ENCODE measurements at places on chromosomes 2 and 18.

DNA sequence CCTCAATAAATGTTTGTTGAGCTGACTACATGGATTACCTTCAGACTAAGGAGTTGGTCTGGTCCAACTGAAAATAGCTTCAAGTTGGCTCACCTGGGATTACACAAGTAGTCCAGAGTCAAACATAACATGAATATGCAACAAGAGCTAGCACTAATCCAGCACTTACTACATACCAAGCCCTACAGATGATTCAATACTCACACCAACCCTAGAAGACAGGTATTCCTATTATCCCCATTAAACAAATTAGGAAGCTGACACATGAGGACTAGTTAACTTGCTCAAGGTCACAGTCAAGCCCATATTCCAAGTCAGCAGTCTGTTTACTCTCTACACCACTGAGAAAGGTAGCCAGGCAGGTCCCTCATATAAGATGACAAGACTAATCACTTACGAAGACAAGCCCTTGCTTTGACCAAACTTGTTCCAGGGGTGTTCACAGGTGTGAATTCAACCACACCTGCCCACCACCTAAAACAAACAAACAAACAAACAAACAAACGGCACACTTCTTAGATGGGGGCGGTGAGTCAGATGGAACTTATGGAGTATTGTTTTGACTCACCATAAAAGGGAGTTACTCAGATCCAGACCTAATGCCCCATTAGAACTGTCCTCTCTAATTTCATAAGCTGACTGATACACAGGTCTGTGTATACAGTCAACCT lies 29.1 kb downstream of the TMEM131 start:
- no peak for DNase-seq

DNA sequence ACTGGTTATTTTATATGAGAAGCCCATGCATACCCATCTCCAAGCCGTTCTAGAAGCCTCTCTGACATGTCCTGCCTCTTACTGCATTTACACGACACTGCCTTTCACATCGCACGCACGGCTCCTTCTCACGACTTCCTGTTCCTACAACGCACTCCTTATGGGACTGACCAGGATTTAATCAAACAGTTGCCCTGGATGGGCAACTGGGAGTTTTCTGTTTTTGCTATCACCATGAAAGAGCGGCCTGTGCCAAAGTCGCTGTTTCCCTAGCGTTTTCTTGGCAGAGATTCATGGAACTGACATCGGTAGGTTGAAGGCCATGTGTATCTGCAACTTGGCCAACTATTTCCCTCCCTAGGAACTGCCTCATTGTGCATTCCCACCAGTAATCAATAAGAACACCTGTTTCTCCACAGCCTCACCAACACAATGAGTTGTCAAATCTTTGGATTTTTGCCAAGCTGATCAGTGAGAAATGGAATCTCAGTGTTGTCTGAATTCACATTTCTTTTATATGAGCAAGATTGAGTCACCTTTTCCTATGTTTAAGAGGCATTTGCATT lies 97.2 kb upstream of the OTOS start:
- no peak for DNase-seq

GRCh38 chr2:177242121-177242987 lies 22.2 kb downstream of the NFE2L2 start:
- no peak for DNase-seq

GRCh38 chr2:170502361-170503130 lies 212.6 kb upstream of the SP5 start:
- no peak for DNase-seq

- DNase-seq = no peak
Measured at GRCh38 chr2:129074298-129074920, 755.7 kb upstream of the HS6ST1 start.

DNA sequence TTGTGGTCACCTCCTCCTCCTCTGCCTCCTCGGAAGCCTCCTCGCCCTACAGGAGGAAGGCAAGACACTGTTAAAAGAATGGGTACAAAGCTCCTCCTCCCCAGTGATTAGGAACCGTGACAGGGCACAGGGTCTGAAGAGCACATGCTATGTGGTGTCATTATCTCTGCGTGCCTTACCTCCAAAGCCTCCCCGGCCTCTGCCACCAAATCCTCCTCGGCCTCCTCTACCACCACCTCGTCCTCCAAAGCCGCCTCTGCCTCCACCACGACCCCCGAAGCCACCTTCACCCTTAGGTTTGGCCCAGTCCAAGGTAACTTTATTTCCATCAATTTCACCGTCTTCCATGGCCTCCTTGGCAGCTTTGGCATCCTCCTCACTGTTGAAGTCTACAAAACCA lies 9.1 kb downstream of the NCL start:
- no peak for DNase-seq

DNA sequence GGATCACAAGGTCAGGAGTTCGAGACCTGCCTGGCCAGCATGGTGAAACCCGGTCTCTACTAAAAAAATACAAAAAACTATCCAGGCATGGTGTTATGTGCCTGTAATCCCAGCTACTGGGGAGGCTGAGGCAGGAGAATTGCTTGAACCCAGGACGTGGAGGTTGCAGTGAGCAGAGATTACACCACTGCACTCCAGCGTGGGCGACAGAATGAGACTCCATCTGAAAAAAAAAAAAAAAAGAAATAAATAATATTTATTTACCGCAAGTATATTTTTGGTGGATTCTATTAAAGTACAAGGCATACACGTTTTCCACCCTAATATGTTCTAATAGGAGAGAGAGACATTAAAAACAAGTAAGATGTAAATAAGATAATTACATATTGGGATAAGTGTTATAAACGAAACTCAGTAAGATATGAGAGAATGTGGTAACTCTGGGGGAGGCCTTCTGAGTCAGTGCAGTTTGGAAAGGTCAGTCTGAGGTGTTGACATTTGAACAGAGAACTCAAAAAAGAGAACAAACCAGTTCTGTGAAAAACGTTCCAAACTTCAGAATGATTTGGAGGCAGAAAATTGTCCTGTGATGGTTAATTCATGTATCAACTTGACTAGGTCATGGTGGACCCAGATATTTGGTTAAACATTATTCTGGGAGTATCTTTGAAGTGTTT lies 8.8 kb upstream of the POLI start:
- no peak for DNase-seq

DNA sequence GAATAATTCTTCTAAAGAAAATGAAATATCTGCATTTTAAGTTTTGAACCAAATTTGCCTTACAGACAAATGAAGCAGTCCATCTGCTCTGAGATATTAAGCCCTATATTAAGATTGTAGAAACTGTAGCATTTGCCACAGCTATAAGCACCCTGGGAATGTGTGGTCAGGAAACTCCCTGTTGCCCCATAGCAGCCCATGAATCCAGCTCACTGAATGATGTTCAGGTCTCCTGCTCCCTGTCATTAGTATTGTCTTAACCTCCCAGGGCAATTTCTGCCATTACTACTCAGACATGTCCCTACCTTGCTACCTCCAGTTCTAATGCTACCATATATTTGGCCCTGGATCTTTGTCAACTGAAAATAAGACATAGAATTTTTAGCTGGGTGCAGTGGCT lies 41.1 kb downstream of the CDK15 start:
- no peak for DNase-seq

- DNase-seq = no peak
Measured at GRCh38 chr2:97730245-97730644, 16.9 kb downstream of the ZAP70 start.

GRCh38 chr18:46283895-46284295 lies 179.7 kb downstream of the HAUS1 start:
- no peak for DNase-seq

DNA sequence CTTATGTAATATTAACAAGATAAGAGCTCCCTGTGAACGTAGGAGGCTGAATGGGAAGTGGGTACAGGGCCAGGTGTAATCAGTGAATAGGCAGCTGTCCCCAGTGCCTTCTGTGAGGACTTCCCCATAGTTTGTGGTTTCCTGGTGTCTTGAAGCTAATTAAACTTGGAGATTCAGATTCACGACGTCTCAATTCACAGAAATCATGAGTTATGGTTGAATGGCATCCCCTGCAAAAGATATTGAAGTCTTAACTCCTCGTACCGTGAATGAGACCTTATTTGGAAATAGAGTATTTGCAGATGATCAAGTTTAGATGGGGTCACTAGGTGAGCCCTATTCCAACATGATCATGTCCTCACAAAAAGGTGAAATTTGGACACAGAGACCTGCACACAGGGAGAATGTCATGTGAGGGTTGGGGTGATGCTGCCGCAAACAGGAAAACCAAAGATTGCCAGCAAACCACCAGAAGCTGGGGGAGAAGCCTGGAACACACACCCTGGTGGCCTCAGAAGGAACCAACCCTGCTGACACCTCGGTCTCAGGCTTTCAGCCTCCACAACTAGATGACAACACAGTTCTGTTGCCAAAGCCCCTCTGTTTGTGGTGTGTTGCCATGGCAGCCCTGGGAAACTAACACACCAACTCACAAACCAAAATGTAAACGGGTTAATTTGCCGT lies 13.2 kb downstream of the ARL4C start:
- no peak for DNase-seq

- no peak for DNase-seq
Measured at GRCh38 chr2:20212871-20213503, 11.9 kb downstream of the SDC1 start.

- DNase-seq = no peak
Measured at GRCh38 chr2:212871597-212871996, 279.8 kb downstream of the IKZF2 start.

DNA sequence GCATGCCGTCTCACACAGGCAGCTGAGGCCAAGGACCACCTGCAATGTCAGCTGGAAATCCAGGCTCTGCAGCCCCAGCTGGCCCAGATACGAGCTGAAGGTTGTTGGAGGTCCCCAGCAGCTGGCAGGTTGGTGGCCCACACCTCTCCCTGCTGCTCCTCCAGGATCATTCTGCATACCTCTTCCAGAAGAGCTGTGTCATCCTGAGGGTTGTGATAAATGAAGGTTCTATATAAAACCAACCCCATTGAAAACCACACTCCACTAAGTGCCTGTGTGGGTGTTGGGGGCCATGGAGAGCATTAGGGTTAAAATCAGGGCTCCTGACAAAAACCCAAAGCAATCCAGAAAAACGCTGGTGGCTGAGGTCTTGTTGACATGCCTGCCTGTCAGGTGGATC lies 50.4 kb downstream of the C1QL2 start:
- DNase-seq = no peak

GRCh38 chr2:198347349-198347748 lies 543.0 kb downstream of the PLCL1 start:
- no peak for DNase-seq

GRCh38 chr2:239908744-239909143 lies 116.4 kb downstream of the NDUFA10 start:
- no peak for DNase-seq

GRCh38 chr2:147099845-147100244 lies 745.0 kb upstream of the ACVR2A start:
- no peak for DNase-seq

DNA sequence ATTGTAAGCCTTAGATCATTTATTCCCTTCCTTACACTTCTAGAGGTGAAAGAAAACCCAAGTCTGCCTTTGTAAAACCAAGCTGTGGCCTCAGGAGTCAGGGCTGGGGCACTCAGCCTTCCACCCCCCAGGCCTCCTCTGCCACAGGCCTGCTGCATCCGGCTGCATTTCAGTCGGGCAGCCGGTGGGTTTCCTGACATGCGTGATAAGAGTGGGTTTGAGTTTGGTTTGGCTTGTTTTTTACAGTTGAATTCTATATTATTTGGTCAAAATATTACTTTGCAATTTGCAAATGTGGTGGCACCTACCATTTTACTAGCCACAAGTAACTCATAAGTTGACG lies 42.4 kb downstream of the ADI1 start:
- DNase-seq = no peak

GRCh38 chr18:74819433-74820059 lies 221.9 kb downstream of the ZNF407 start:
- no peak for DNase-seq

GRCh38 chr2:119290859-119291587 lies 67.4 kb downstream of the STEAP3 start:
- no peak for DNase-seq

GRCh38 chr2:70855667-70856066 lies 20.1 kb upstream of the CD207 start:
- DNase-seq = no peak

DNA sequence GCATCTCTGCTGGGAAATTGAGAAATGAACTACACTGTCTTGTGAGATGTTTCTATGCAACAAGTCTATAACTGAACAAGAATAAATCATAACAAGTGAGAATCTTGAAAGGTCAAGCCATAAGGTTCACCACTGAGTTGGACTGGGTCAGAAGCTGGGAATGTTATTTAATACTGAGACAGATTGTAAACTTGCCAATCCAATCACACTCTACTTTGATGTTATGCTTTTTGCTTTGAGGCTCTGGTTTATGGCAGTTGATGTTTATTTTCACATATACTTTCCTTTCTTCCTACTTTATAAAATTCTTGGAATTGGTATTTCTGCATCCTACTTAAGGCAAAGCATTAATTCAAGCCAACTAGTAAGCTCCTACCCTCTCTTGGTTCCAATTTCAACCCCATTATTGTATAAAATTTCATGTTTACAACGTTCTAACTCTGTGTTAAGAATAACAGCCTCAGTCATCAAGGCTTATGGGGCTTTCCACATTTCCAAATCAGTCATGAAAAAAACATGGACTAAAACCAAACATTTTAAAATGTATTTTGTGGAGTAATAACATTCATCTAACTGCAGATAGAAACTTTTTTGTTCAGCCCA lies 533.4 kb downstream of the NYAP2 start:
- DNase-seq = no peak

DNA sequence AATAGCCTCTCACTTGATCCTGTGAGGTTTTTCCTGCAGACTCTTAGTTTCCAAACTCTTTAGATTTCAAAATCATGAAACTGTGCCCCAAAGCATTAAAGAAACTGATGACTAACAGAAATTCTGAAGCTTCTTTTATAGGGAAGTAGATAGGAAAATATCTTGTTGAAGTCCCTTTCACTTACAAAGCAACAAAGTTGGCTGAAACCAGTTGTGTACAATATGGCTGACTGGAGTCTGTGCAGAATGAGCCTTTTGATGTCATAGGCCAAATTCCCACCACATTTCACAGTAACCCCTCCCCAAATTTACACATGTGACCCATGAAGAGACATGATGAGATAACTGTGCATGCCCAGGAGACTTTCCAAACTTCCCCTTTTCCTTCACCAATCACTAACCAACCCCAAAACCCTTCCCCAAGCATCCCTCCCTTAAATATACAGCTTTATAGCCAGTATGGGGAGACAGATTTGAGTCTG lies 61.7 kb upstream of the NCK2 start:
- DNase-seq = no peak

- DNase-seq = no peak
Measured at GRCh38 chr2:176514805-176515500, 245.7 kb downstream of the MTX2 start.

Measured in GM19239 (cell line).